Adrenal gland (tissue), 19 donors: ENCODE measurements at places on chromosomes 7 and 10. TPM values are rescaled to one million over a fixed set of nuclear protein-coding genes. Genes with fewer than 3 reads are reported as not detected.

SYT15 gene
- 2.3 TPM for total RNA-seq

FBXO24 gene
- 0.69 TPM for total RNA-seq

SPAM1 gene
- not detected for total RNA-seq

CPVL gene
- 61.7 TPM for total RNA-seq

TECTB gene
- not detected for total RNA-seq

MNX1 gene
- total RNA-seq: not detected

ADAM12 gene
- total RNA-seq: 3.9 TPM

PPP1R17 gene
- total RNA-seq: 0.28 TPM

ZNF467 gene
- 8.6 TPM for total RNA-seq
